ENCODE measurements at places on chromosomes 6 and 20.
A peak's percentile ranks its signal among the peaks of the same experiment; 100 is the strongest.

DNA sequence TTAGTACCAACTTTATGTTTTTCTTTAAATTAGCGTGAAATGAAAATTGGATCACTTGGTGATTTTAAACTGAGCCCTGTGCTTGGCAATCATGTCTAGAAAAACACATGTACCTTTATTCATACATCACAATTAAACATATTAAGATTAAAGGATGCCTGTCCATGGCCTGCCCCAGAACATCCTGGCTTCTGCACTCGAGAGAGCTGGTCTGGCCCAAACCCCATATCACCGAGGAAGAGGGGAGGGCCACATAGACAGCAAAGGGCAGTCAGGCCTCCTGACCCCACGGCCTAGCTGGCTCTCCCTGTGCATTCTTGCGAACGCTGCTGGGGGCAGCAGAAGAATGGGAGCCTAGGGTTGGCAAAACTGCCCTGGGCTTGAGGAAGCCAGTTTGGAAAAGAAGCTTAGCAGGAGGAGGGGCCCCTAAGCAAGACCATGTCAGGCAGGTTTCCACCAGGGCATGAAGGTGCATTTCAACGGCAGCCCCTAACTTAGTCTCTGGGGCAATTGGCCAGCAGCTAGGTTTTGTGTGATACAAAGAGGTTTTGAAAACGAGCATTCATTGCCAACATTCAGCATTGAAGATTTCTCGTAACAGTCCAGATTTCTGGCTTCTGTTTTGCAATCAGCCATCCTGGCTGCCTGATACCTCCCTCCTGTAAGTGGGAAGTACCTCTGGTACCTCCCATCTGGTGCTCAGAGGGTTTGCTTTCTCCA, 8.6 kb downstream of the BPIFB3 start:
- peaks cover 22% of the 10 kb centered on the region for H3K4me1 ChIP-seq
- H3K36me3 ChIP-seq, result no peaks in the 10 kb centered on the region
- peak overlapping the region; percentile 37 for H3K27ac ChIP-seq
- no peak for DNase-seq

- H3K27me3 ChIP-seq, result peaks cover 3% of the 10 kb centered on the region
- H3K4me1 ChIP-seq, result peaks cover 22% of the 10 kb centered on the region
- H3K4me3 ChIP-seq, result no peak overlapping the region
- DNase-seq, result no peak
- peak overlapping the region; percentile 30 for H3K27ac ChIP-seq
These were observed 421.3 kb downstream of the PREX1 start for GRCh38 chr20:48406498-48406897.

DNA sequence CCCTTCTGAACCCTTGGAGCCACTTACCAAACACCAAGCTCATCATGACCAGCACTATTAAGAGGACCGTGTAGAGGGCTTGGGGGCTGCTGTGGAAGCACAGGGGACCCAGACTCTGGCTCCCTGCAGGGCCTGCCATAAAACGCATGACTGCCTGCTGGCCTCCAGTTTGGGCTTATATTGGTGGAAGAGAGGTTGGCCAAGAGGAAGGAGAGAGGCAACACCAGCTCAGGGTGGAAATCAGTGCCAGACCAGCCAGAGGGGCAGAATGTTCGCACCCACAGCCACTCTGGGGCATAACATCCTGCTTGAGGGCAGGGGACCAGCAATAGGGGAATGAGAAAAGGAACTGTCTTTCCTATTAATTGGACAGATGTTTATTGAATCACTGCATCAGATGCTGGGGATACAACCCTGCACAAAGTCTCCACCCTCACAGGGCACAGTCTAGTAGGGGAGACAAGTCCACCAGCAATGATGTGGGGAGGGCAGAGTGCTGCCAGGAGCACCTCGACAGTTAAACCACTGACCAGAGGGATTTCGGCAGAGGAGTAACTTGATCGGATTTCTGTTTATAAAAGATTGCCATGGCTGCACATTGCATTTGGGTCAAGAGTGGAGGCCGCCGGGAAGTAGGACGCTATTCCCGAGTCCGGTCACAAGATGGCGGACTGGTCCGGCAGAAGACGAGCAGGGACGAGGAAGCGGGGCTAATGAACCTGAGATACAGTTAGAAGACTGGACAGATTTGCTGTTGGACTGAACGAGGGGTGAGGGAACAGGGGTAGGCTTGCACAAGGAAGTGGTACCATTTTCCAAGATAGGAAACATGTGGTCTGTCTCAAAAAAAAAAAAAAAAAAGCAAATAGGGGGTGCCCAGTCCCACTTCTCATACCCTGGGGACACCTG, at the start of gene LY6G5C:
Gene LY6G5C, minus strand, starts transcription at position 842 of the 909 bp plus-strand sequence. Its CDS starts 694 bp downstream, at position 148.
- peaks cover 28% of the 10 kb centered on the region for H3K4me1 ChIP-seq
- H3K4me3 ChIP-seq, result peak within 1 kb of the TSS; percentile 82
- H3K36me3 ChIP-seq, result no peaks in the 10 kb centered on the region
- H3K27me3 ChIP-seq, result peaks cover 14% of the 10 kb centered on the region
- peak within 1 kb of the TSS; percentile 84 for H3K27ac ChIP-seq

GRCh38 chr6:52375780-52376556, 14.0 kb downstream of the PAQR8 start:
- H3K4me3 ChIP-seq, result no peak overlapping the region
- H3K36me3 ChIP-seq, result peaks cover 18% of the 10 kb centered on the region
- no peak overlapping the region for H3K27ac ChIP-seq
- H3K27me3 ChIP-seq, result no peaks in the 10 kb centered on the region
- peaks cover 23% of the 10 kb centered on the region for H3K4me1 ChIP-seq

- peak overlapping the region; percentile 68 for H3K4me3 ChIP-seq
- peaks cover 39% of the 10 kb centered on the region for H3K4me1 ChIP-seq
- no peak for DNase-seq
- no peaks in the 10 kb centered on the region for H3K27me3 ChIP-seq
- peak overlapping the region; percentile 57 for H3K27ac ChIP-seq
- H3K36me3 ChIP-seq, result no peaks in the 10 kb centered on the region
These were observed 1.4 kb downstream of the CTSZ start for GRCh38 chr20:59005523-59006166.
